ENCODE measurements at places on chromosomes 6 and 20.
A peak's percentile ranks its signal among the peaks of the same experiment; 100 is the strongest.

- no peak for DNase-seq
These were observed 22.6 kb downstream of the BPIFB1 start for GRCh38 chr20:33305589-33306057.

DNA sequence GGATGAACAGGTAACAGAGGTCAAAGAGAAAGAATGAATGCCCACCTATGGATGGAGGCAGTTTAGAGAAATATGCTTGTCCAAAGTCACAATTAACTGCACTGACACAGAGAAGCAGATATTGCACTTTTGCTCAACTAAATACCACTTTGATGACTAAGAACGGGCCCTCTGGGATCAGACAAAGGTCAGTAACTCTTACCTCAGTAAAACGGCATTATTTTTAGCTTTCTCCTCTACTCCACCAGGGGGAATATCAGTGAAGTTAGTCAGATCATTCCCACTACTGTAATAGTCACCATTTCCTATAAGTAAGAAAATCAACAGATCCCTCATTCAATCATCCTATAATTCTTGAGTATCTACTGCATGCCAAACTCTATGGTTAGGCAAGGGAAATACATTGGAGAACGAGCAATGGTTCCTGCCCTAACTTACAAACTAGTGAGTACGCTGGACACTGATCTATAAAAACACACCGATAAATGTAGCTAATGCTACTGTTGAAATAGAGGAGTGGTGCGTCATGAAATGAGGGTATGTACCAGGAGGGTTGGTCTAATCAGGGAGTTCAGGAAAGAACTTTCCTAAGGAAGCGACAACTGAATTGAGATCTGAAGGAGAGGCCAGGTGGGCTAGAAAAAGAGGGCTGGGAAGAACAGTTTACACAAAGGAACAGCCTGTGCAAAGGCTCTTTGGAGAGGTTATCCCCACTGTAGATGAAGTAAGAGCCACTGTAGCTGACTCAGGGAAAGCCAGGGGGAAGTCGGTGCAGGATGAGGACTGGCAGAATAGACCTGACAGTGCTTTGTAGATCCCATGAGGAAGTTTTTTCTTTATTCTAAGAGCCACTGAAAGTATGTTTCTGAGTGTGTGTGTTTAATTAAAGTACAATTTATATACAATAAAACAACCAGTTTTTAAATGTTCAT is 9.2 kb downstream of the ECI2 start:
- no peak for DNase-seq

DNA sequence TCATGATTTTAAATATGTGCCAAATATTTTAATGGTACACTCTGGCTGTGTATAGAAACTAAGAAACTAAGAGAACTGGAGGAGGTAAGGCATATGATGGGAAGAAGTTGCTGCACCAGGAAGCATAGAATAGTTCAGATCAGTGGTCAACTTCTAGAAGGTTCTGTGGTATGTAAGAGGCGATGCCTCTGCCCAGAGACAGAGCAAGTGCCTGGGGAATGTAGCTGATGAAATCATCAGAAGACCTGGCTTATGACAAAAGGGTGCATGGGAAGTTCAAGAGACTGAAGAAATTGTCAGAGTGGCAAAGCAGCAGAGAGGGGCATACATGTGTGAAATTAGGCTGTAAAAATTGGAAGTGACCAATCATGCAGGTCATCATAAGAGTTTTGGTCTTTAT is 580.8 kb downstream of the BMP2 start:
- DNase-seq, result no peak

DNA sequence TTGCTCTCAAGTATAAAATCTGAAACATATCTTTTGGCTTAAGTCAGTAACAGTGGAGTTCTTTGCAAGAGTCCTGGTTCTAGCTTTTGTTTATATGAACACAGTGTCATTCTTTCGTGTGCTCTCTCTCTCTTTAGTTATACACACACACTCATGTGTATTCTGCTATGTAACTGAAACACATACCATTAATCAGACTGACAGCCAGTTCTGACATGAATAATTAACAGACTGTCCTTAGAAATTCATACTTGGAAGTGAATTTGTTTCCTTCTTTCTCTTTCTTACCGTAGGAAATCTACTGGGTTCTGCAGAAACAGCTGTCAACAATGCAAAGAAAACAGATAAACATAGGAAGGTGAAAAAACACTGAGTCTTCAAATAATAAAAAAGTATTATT is 2.5 kb downstream of the MCM9 start:
- DNase-seq, result no peak

DNA sequence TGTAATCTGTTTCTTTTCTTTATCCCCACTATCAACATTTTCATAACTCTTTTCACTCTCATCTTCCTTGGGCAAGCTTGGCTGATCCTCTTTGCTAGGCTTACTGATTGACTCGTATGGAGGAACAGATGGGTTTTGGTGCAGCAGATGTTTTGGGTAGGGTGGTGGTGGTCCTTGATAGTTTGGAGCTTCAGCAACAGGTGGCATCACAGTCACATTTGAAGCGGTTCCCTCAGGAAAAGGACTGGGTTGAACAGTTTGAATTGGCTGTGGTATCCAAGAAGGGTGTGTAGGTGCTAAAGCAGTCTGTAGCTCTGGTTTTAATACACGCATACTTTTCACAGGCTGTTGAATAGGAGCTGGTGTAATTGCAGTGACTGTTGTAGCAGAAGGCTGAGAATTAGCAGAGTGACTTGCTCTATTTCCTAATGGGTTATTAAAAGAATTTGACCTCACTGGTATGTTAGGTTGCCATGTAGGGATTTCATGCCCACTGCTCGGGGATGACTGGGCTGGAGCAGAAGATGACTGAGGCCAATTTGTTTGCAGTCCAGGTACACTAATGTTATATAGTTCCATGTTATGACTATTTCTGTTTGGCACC is 34.5 kb downstream of the LATS1 start:
- no peak for DNase-seq

- no peak for DNase-seq
These were observed 3.8 kb upstream of the PDYN start for GRCh38 chr20:1997483-1998192.

DNA sequence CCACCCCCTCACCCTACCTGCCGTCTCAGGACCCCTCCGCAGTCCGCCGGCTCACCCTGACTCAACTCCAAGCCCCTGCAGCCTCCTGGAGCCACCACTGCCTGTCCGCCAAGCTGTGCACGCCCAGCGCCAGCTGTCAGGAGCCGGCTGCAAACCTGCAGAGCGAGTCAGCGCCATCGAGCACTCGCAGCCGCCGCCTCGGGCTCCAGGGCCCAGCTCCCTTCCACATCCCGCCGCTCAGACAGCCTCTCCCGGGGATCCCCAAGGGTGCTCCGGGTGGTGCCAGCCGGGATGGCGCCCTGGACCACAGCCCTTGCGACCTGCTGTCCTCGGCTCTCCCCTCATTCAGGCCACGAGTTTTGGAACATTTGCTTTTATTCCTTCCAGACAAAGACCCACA is 4.3 kb downstream of the TNNC2 start:
- DNase-seq, result no peak

GRCh38 chr6:155341130-155341828 is 27.0 kb upstream of the TFB1M start:
- no peak for DNase-seq

DNA sequence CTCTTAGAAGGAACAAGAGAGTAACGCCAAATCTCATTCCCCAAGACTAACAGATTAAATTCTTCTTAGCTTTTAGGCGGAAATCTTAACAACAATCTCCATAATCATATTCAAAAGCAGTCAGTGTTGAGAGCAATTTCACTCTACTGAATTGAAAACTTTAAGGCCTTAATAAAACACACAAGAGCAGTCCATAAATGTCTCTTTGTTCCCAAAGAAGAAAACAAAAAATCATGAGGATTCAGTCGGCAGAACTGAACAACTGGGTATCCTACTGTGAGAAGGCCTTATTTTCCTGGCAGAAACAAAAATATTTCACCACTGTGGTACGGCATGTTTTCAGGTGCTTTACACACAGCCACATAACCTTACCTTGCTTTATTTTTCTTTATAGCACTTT is 14.4 kb downstream of the ABHD12 start:
- no peak for DNase-seq

GRCh38 chr20:49508435-49509199 is 26.1 kb upstream of the KCNB1 start:
- peak; percentile 43 for DNase-seq

DNA sequence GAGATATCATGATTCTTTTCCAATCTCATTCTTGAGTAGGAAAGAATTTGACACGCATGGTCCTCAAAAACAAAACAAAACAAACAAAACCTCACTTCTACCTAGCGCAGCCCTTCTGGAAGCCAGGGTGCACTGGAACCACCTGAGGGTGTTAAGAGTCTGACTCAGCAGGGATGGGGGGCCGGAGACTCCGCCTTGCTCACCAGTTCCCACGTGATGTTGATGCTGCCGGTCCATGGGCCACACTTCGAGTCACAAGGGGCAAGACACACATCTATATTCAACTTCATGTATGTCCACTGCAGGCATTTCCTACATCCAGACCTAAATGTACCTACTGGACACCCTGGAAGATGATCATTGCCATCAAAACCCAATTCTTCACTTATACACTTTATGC is 30.4 kb downstream of the BFSP1 start:
- DNase-seq, result no peak

DNA sequence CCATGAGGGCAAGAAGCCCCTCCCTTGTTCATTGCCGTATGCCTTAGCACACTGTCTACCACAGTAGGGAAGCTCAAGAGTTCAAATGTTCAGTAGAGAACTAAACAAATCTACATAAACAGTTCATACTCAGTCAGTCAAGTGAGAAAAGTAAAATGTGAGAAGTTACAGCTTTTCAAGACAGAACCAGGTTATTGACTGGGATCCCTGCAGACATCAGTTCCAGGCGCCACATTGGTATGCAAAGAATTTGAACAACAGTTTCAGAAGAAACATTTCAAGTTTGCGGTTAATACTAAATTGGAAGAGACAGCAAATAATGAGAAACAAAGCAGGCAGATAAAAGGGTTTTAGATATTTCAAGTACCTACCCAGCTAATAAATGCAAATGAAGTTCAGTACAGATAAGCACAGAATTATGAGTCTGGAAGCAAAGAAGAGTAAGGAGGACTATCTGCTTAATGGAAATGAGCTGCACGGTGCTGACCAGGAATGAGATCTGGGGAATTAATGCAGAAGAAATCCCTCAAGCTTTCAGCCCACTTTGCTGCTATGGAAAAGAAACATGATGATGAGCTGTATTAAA is 246.2 kb downstream of the HACE1 start:
- no peak for DNase-seq

DNA sequence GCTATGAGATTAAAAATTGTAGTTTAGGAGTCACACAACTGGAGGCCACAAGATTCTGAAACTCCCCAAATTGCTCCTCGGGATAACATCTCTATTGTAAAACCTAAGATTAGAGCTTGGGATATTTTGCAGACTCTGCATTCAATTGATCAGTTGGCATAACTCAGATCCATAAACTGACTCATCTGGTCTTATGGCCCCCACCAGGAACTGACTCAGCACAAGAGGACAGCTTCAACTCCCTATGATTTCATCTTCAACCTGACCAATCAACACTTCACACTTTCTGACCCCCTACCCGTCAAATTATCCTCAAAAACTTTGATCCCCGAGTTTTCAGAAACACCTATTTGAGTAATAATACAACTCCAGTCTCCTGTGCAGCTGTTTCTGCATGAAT is 257.3 kb downstream of the HAO1 start:
- no peak for DNase-seq

DNA sequence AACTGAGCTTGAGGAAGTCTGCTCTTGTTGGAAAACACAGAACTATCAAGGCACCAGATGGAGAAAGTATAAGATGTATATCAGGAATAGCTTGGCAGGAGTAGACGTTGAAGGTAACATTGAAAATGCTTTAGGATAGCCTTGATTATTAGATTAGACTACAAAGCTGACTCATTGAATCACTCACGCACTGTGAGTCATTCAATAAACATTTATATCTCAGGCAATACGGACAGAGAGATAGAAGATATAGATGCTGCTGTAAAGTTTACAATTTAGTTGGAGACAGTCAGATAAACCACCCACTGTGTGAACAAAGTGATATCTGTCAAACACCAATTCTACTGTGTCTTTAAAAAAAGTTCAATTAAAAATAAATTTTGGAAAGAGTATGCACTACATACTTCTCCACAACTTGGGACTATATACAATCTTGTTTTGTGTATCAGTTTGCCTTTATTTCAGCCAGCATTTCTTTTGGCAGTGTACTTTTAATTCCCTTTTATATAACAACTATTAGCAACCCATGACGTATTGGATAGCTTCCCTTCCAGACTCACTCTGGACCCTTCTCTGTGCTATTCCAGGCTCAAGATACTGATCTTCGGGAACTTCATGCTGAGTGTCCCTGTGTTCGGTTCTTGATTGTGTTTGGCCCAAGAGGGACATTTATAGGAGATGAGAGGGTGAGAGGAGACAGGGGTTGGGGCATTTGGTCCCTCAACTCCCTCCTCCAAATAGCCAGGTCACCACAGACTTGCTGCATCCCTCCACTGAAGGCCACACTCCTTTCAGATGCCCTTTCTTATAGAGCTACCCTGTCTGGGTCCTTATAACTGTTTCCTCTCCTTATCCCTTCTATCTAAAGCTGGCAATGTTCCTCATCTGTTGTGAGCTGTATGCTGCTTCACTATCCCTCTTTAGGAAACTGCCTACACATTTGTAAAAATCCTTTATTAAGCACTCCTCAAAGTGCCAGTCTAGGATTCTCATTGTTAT is 176.6 kb upstream of the PTPRK start:
- no peak for DNase-seq

DNA sequence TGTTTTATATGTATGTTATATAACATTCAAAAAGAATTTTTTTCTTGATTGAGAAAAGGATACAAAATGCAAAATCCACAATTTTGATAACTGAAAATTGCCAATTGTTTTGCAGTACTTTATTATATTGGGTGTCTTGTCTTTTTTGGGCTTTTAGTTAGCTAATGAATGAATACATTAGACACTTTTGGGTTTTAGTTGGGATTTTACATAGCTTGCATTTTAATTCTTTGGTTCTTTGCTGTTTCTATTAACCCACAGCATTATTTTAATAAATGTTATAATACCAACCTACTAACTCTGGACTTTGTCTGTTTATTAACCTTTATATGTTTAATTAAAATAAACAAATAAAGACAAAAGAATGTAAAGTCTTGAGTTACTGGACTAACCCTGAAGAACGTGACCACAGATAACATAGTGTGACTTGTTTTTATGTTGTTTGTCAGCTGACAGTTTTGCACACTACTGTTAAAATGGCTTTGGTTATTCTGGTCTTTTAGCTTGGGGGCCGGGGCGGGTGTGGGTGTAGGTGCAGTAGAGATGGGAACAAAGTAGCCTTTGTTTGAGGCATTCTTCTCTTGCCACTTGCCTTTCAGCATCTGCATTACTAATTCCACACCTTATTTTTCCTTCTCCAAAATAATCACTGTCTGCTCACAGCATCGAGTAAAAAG is 159.1 kb downstream of the QKI start:
- no peak for DNase-seq
